ENCODE measurements at places on chromosomes 5 and 9.

DNA sequence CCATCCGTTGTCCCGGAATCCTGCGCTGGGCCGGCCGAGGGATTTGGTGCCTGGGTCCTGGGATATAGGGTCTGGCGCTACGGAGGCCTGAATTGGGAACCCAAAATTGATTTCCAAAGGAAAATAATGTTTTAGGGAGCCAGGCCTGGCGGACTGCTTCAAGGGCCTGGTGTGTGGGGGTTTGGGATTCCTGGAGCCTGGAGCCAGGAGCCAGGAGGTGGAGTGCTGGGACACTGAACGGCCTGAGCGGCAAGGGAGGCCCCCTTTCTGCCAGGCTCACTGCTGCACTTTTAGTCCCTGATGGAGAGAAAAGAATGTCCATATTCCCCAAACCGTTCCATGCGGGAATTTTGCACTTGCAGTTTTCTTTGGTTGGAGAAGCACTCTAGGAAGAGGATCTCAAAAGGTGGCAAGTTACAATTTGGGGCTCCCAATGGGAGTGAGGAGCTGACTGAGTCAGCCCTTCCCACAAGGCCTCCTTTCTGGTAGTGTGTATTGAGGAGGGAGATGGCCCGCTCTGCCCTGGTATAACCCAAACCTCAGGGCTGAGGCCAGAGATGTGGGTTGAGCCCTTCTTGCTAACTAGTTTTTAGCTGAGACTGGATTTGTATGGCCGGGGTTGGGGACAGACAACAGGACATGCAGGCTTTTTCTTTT lies 2.2 kb downstream of the LMX1B start:
- no peak for DNase-seq

DNA sequence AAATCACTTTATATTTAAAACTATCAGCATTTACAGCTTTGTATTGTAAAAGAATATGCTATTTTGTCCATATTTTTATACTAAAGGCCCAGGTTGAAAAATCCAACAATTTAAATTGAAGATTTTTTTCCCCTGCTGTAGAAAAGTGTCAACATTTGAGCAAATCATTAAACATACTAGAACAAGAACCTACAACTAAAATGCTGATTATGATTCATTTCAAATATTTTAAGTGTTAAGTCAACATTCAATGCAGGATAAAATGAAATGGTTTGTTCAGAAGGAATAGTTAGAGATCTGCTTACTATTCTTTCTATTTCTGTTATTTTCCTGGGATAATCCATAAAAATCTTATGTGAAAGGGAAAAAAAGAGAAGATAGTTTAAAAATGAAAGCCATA lies 866.5 kb upstream of the DMAC1 start:
- DNase-seq = no peak

DNA sequence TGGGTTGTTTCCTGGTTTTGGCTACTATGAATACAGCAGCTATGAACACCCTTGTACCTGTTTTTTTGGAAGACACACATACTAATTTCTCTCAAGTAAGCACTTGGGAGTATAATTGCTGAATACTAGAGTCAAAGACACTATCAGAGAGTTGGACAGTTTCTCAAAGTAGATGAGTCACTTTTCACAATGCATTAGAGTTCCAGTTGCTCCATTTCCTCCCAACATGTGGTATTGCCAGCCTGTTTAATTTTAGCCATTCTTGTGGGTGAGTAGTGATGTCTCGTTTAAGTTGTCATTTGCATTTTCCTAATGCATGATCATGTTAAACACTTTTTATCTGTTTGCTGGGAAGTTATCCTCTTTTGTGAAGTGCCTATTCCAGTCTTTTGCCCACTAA lies 81.6 kb upstream of the GDNF start:
- DNase-seq = no peak

DNA sequence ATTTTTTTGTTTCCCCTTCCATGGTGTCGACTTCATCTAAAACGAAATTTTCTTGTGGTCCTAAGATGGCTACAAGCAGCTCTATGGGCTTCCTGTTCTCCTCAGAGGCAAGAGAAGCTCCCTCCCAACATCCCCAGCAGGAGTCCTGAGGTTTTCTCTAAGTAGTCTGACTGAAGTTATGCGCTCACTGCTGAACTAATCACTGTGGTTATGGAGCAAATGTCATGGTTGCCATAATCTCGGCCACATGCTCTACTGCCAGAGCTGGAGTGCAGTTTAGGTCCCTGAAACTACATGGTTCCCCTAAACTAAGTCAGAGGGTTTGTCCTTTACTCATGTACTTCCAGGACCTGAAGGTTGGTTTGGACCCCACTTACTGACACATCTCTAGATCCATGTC lies 68.0 kb upstream of the MAMDC2 start:
- DNase-seq = no peak

- no peak for DNase-seq
Observed at GRCh38 chr9:136029556-136029955, 65.5 kb downstream of the NACC2 start.

DNA sequence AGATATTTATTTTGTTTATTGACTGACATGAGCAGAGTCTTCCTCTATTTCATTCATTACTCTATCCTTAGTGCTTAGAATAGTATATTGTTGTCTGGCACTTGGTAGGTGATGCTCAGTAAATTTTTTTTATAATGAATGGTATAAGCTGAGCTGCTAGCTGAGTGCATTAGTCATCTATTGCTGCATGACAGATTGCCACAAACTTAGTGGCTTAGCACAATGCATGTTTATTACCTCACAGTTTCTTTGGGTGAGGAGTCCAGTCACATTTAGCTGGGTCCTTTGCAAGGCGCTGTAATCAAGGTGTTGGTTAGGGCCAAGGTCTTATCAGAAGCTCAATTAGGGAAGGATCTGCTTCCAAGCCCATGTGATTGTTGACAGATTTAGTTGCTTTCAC lies 23.1 kb downstream of the SMAD5 start:
- DNase-seq = no peak

GRCh38 chr9:90007516-90008440 lies 403.0 kb downstream of the GADD45G start:
- DNase-seq = no peak

DNA sequence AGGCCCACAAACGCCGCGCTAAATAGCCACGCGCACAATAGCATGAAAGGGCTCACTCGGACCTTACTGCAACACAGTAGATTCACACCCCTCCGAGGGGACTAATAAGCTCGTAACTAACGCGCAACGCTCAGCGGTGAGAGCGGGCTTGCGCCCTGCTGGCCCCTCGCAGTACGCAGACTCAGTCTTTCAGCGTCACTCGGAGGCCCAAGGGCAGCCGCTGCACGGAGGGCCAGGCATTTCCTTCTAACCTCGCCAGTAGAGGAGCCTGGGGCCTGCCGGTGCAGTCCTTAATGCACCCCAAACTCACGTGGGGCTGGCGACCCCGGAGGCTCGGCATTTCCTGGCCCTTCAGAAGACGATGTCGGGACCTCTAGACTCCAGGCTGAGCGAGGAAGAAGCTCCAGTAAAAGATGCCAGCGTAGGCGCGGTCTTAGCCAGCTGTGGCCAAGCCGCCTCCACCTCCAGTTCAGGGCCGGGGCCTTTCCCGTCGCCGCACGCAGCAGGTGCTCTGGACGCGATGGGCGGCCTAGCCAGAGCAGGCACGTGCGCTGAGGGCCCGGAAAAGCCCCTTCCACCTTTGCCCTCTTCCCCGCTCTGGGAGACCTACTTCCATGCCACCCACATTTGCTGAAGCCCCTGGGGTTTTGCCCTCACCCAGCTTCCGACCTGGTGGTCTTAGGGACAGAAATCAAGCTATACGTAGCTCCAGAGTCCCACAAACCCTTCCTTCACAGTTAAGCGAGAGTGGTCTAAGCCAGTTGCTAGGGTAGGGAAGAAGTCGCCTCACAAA lies 38.3 kb upstream of the TIFAB start:
- no peak for DNase-seq

- DNase-seq = no peak
Observed at GRCh38 chr9:122379340-122379739, 8.5 kb downstream of the PTGS1 start.

GRCh38 chr5:140633501-140633900 lies 526 bp upstream of the CD14 start:
- DNase-seq = no peak

GRCh38 chr5:1665803-1666202 lies 133.8 kb downstream of the MRPL36 start:
- DNase-seq = no peak

GRCh38 chr5:139486201-139486600 lies 3.6 kb upstream of the STING1 start:
- DNase-seq = no peak

DNA sequence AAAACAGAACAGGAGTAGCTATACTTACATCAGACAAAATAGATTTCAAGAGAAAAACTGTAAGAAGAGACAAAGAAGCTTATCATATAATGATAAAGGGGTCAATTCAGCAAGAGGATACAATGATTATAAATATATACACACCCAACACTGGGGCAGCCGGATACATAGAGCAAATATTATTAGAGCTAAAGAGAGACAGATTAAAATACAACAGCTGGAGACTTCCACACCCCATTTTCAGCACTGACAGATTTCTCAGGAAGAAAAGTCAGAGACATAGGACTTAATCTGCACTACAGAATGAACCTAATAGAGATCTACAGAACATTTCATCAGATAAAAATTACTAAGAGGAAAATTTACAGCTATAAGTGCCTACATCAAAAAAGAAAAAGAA lies 35.7 kb downstream of the OXCT1 start:
- DNase-seq = no peak

DNA sequence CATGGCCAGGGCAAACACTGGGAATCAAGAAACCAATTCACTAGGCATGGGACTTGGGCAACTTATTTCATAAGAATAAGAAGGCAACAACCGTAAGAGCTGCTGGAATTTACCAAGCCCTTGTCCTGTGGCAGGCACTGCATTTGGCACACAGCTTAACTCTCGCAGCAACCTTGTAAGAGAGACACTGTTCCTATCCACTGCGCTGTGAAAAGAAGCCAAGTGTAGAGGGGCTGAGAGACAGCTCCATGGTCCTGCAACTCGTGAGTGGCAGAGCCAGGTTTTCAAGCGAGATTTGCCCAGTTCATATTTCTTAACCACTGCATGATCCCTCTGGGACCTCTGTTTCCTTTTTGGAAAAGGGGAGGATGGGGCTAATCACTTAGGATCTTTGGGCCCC lies 129.3 kb upstream of the STC2 start:
- DNase-seq = no peak

- no peak for DNase-seq
Observed at GRCh38 chr9:92455217-92455616, 27.1 kb downstream of the ASPN start.

Measured in stimulated activated CD4-positive, alpha-beta T cell treated with anti-CD3 and anti-CD28 coated beads, TNF-alpha, amount 100 ng/mL, for 1 hour (primary cell).